AG09319 (cell line): ENCODE measurements at places on chromosomes 11 and 22.
A peak's percentile ranks its signal among the peaks of the same experiment; 100 is the strongest.

DNA sequence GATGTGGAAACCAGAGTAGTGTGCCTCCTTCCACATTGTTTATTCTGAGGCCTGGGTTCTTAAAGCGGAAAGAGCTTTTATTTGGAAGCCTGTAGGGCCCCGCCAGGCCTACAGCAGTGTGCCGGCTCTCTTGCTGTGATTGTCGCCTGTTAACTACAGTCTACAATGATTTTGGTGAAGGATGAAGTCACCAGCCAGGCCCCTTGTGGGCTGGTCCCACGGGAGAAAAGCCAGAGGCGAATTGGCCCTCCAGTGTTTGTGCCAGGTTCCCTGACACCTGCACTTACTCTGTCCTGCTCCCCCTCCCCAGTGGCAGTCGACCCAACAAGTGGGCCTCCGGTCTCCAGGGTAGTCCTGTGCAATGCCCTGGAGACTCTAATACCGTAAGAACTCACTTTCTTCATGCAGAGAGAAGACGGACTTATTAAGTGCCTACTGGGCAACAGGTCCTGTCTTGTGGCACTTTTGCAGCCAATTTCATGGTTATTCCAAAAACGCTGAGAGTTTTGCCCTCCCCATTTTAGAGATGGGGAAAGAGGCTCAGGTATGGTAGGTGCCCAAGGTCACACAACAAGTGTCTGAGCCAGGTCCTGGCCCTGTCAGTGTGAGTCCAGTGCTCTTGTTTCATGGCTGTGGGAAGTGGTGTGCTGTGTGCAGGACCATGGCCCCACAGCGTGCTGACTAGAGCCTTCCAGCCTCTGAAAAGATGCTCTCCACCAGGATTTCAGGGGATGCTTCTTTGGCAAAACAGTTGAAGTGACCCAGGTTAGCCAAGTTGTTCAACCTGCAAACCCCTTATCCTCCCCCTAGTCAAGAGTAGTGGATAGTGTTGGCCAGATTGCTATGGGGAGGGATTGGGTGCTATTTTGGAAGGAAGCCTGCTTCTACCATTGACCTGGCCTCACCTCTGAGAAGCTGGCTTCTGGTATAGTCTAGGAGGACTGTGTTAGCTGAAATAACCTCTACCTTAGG lies 1.4 kb downstream of the MICAL2 start:
- DNase-seq, result no peak

- no peak for DNase-seq
Measured at GRCh38 chr11:61647529-61647928, 32.7 kb upstream of the DAGLA start.

- DNase-seq, result no peak
Measured at GRCh38 chr11:46378811-46379481, 2.5 kb upstream of the MDK start.

DNA sequence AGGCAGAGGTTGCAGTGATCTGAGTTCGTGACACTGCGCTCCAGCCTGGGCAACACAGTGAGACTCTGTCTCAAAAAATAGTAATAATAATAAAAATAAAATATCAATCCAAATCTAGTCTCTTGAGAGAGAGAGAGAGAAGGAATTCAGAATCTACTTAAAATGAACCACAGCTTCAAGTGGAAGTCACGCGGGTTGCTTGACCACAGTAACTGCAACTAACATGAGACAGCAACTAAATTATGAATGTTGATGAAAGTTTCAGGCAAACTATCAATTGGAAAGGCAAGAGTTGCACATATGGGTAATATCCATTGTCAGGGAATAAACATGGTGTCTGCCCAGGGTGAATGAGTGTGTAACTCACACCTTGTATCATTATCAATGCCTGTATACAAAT lies 12.5 kb downstream of the POU2AF2 start:
- DNase-seq, result no peak

- no peak for DNase-seq
Measured at GRCh38 chr11:10087186-10087922, 206.7 kb downstream of the SBF2 start.

DNA sequence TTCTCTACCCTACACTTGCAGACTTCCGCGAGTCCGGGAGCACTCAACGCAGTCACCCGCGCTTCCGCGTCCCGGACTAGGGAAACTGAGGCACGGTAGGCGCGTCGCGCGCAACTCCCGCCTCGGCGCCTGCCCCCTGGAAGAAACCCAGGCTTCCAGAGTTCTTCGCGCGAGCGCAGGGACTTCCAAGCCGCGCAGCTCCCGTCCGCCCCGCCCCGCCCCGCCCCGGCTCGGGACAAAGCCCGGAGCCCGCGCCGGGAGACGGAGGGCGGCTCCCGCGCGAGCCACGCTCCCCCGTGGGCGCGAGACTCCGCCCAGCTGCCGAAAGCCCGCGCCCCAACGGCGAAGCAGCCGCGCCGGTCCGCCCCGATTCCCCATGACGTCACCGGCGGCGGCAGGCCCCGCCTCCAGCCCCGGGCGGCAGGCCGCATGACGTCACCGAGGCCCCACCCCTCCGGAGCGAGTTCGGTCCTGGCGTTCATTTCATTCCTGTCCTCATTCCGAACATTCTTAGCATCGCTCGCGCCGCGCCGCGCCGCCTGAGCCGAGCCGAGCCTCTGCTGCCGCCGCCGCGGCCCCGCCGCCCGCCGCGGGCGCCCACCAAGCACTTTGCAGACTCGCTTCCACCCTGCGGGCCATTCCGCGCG lies at the start of gene TEAD1:
Gene TEAD1 (plus strand): TSS at position 498 of the 647 bp plus-strand sequence.
- peak; percentile 93 for DNase-seq

- DNase-seq, result no peak
Measured at GRCh38 chr11:59918987-59919589, 19.1 kb upstream of the OOSP1 start.

- DNase-seq, result no peak
Measured at GRCh38 chr11:43574949-43575912, 105.3 kb upstream of the HSD17B12 start.

DNA sequence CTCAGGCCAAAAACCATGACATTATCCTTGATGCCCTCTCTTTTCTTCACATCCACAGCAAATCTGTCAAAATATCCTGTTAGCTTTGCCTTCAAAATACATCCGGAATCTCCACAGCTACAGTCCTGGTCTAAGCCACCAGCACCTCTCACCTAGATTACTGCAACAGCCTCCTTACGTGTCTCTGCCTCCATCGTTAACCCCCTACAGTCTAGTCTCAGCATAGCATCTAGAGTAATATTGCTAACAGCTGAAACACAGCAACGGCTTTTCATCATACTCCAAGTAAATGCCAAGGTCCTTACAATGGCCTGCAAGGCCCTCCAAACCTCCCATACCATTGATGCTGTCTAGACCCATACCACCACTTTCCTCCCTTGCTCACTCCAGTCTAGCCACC lies 4.4 kb downstream of the TSG101 start:
- DNase-seq, result no peak

DNA sequence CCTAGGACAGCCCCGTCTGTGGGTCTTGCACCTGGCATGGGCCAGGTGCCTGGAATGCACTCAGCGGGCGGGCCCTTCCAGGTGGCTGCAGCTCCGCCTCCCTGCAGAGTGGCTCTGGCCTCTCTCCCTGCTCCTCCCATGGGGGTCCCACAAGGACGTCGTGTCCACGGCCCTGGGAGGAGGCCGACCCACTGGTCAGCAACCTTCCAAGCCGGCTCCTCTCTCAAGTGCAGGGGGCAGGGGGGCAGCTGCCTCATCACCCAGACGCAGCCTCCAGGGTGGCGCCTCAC lies 41.9 kb downstream of the CERK start:
- no peak for DNase-seq

DNA sequence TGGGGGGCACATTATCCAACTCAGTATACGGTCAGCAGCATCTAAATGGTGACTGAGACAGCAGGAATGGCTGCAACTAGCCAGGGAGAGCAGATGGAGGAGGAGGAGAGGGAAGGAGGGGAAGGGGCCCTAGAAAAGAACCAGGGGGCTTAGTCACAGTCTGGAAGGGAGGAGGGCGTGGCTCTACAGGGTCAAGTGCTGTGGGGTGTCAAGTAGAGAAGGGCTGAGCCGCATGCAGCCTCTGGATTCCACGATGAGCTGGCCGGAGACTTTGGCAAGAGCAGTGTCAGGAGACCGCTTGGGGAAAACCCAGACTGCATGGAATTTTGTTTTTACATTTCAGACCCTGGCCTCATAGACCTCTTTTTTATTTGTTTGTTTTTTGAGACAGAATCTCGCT lies 25.8 kb upstream of the PPFIA1 start:
- DNase-seq, result peak; percentile 24

GRCh38 chr22:23437779-23438178 lies 142.3 kb downstream of the IGLL1 start:
- no peak for DNase-seq

GRCh38 chr11:123137431-123138224 lies 57.4 kb downstream of the CLMP start:
- peak; percentile 84 for DNase-seq

DNA sequence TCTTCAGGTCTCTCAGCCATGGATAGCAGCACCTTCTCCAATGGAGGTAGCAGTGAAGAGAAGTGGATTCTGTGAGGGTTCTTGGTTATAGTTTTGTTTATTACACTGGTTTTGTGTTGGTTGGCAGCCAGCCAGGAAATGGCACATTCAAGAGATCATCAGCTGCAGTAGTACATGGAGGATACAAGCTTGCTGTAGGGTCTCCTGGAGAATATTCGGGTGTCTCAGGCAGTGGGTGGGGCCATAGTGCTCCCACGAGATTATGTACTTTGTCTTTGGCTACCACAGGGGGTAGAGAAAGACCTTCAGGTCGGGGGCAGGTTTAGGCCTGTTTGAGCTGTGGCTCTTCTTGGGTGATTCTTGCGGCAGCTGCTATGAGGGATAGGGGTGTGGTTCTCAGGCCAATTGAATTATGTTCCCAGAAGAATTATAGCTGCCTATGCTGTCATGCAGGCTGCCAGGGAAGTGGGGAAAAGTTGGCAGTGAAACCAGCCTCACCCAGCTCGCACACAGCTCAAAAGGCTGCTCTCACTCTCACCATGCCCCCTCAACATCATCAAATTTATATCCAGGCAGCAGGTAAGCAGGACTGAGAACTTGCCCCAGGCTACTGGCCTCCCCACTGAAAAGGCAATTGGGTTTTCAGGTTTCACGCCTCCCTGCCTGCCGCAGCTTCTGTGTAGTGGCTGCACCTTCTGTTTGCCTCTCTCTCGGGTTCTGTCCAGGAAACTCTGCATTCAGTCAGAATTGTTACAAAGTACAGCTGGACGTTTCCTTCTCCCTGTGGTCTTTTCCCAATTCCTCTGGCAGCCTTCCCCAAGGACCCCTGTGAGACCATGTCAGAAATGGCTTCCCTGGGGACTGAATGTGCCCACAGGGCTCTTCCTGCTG lies 435.5 kb downstream of the LUZP2 start:
- no peak for DNase-seq

DNA sequence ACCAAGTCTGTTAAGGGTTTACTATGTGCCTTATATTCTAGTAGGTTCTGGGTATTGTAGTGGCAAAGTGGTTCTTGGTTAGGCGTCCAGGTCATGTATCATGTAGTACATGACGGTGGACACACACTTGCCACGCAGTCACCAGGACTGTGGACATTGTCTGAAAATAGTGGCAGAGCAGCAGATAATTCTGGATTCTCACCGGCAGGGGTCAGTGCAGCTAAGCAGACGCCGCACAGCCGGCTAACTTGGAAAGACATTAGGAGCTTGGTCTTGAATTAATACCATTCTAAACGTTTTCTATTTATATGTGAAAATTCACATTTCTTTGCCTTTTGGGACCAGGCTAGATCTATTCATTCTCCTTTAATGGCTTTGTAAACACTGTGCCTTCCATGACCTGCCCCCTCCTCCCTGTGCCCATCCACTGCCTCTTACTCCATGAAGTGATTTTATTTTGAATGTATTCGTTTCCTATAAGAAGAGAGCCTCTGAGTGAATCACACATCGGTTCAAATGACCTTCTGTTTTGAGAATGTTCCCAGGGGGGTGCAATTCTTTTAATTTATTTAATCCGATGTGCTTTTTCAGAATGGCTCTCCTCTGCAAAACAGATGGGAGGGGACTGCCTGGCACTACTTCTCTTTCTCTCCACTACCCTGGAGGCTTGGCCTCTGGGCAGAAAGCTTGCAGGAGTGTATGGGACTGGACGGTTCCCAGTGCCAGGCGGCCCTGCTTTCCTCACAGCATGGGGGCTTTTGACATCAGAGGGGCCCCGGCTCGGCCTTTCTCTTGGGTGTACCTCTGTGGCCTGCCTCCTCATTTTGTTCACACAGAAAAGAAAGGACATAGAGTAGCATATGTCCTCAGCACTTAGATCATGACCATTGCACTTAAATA lies 378.0 kb downstream of the NTM start:
- peak; percentile 32 for DNase-seq

GRCh38 chr22:23193882-23194281 lies 13.6 kb downstream of the BCR start:
- DNase-seq, result no peak

DNA sequence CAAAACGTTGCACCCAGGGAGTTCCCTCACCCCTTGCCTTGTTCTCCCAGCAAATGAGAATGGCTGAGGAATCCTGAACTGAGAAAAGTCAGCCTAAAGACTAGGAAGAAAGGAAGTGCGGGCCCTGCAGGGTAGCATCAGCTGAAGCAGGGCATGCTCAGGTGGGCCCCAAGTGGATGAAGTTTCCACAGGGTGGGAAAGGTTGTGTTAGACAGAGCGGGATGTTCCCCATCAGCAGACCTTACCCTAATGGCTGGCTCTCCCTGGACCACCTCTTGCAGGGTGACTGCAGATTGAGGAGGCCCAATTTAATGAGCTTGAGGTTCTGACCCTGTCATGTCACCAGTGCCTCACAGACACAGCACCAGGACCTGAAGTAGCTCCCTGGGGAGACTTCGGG lies 81.5 kb upstream of the MYOD1 start:
- no peak for DNase-seq

GRCh38 chr11:120971825-120972224 lies 52.1 kb upstream of the TBCEL start:
- no peak for DNase-seq

GRCh38 chr11:105644839-105645573 lies 35.1 kb downstream of the GRIA4 start:
- no peak for DNase-seq

DNA sequence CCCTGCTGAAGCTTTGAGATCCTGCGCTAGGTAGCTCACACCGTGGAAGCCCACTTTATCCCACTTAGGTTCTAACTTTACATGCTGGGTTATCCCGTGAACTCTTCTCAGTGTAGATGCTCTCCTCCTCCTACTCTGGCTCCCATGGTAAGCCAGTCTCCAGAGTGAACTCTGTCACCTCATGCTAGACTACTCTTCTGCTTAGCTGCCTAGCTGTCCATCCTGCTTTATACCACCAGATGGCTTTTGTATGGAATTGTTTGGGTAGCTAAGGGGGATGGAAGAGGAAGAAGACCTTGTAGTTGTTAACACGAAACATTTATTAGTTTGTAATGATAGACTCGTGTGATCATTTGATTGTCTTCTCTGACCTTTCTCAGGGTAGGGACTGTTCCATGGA lies 46.8 kb downstream of the EMSY start:
- no peak for DNase-seq
